Mesenchymal stem cell (in vitro differentiated cells and primary cell): ENCODE measurements at places on chromosomes 2 and 18.

DNA sequence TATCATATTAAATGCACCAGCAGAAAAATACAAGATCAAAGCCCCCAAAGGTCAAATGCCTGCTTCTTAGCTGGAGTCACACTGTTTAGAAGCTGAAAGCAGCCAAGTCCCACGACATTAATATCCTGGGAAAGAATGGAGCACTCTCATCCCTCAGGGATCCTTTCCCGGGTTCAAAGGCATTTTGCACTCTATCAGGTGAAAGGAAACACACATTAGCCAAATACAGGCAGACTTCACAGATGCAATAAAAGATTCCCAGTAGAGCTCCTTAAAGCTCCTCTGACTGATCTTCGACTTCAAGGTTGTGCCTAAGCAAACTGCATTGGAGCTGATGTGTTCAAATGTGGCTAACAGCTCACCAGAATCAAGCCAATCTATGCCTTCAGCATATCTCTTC is 158.4 kb downstream of the RNF152 start:
- H3K27me3 ChIP-seq: no peaks in the 10 kb centered on the region
- H3K4me1 ChIP-seq: no peaks in the 10 kb centered on the region
- no peak overlapping the region for H3K4me3 ChIP-seq
- H3K27ac ChIP-seq: no peak overlapping the region
- no peaks in the 10 kb centered on the region for H3K36me3 ChIP-seq

- H3K4me3 ChIP-seq: no peak overlapping the region
- H3K36me3 ChIP-seq: no peaks in the 10 kb centered on the region
- H3K27ac ChIP-seq: no peak overlapping the region
- H3K27me3 ChIP-seq: no peaks in the 10 kb centered on the region
Observed at GRCh38 chr2:186044761-186045160, 306.2 kb downstream of the FSIP2 start.

- no peak overlapping the region for H3K4me3 ChIP-seq
- H3K4me1 ChIP-seq: peaks cover 2% of the 10 kb centered on the region
- no peak for DNase-seq
- no peaks in the 10 kb centered on the region for H3K36me3 ChIP-seq
- H3K27ac ChIP-seq: no peak overlapping the region
Observed at GRCh38 chr2:39922679-39923405, 143.8 kb upstream of the THUMPD2 start.

GRCh38 chr18:21314724-21315123 is 72.7 kb downstream of the GREB1L start:
- no peak overlapping the region for H3K27ac ChIP-seq
- no peaks in the 10 kb centered on the region for H3K36me3 ChIP-seq
- H3K4me3 ChIP-seq: no peak overlapping the region
- H3K27me3 ChIP-seq: no peaks in the 10 kb centered on the region

GRCh38 chr18:25962176-25962575 is 128.2 kb downstream of the SS18 start:
- no peak overlapping the region for H3K4me3 ChIP-seq
- H3K36me3 ChIP-seq: no peaks in the 10 kb centered on the region
- peaks cover 26% of the 10 kb centered on the region for H3K27me3 ChIP-seq
- no peaks in the 10 kb centered on the region for H3K4me1 ChIP-seq

DNA sequence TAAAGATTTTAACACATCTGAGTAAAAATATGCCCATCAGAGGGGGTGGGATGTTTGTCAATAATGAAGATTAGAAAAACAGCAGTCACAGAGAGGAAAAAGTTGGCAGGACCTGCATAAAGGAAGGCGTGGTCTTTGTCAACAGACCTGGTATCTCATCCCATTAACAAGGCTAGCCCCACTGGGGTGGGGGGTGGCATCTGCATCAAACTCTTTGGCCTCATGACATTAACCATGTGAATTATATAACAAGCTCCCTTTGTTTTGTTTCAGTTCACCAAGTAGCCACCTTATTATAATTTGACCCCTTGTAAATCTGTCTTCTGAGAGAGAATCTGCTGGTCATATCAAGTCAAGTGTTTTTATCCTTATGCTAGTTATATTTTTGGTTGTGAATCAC is 28.8 kb downstream of the NEMP2 start:
- H3K27ac ChIP-seq: no peak overlapping the region
- H3K27me3 ChIP-seq: no peaks in the 10 kb centered on the region
- no peak for DNase-seq
- peaks cover 2% of the 10 kb centered on the region for H3K36me3 ChIP-seq
- H3K4me3 ChIP-seq: no peak overlapping the region

DNA sequence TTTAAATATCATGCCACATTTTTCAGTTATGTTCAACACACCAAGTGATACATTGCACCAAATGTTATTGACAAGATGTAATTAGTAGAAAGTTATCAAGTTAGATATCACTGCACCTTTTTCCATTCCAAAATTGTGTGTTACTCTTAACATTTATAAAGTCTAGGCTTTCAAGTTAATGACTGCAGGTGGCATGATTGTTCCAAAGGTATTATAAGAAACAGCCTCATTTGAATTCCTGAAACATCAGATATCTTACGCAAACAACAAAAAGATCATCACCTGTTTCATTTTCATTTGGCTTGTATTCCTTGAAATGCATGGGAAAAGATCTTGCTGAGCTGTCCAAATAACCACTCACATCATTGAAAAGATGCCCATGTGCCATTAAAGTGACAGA is 1528.2 kb upstream of the ZEB2 start:
- H3K4me3 ChIP-seq: no peak overlapping the region
- no peaks in the 10 kb centered on the region for H3K27me3 ChIP-seq
- DNase-seq: no peak
- H3K27ac ChIP-seq: no peak overlapping the region
- H3K4me1 ChIP-seq: no peaks in the 10 kb centered on the region
- no peaks in the 10 kb centered on the region for H3K36me3 ChIP-seq
